ENCODE measurements at places on chromosomes 16 and 17.

- DNase-seq = peak; percentile 30
These were observed 588 bp upstream of the SMTNL2 start for GRCh38 chr17:4583782-4584100.

- no peak for DNase-seq
These were observed 709 bp downstream of the RAB34 start for GRCh38 chr17:28716740-28717577.

- no peak for DNase-seq
These were observed 424.5 kb downstream of the GRIN2A start for GRCh38 chr16:9757687-9758086.

DNA sequence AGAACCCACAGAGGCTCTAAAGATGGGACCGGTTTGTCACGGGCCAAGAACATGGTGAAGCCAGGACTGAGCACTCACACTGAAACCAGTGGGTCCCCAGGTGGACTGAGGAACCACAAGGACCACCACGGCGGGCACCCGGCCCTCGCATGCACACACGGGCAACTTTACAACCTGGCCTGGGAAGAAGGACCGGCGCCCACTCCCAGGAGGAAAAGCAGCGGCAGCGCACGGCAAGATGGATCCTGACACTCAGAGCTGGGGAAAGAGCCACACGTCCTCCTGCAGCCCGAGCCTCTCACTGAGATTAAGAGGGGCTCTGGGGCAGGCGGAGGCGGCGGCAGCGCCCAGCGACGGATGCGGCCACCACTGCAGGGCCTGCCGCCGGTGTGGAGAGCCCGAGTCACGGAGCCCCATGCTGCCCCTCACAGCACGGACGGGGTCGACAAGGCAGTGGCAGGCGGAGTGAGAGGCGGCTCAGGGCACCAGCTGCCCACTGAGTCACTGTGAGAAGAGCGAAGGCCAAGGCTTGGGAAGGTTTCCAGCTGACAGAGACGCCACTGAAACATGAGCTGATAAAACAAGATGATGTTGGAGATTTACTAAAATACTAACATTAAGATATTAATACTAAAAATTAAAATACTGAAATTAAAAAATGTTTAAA lies 118.3 kb downstream of the ANKRD11 start:
- no peak for DNase-seq

GRCh38 chr16:11255737-11256660 lies at the start of gene SOCS1:
TSS of gene SOCS1 (minus strand) at chr16:11256204. CDS start at chr16:11255478, 726 bp downstream.
- peak; percentile 74 for DNase-seq

GRCh38 chr17:77382966-77383612 lies 242.3 kb downstream of the SEC14L1 start:
- DNase-seq = no peak

GRCh38 chr16:22683730-22684573 lies 130.0 kb upstream of the HS3ST2 start:
- no peak for DNase-seq

GRCh38 chr16:54431997-54432896 lies 145.7 kb upstream of the IRX3 start:
- no peak for DNase-seq

- no peak for DNase-seq
These were observed 72.2 kb upstream of the BRD7 start for GRCh38 chr16:50440991-50441390.

GRCh38 chr17:14581186-14581830 lies 280.4 kb downstream of the HS3ST3B1 start:
- no peak for DNase-seq

DNA sequence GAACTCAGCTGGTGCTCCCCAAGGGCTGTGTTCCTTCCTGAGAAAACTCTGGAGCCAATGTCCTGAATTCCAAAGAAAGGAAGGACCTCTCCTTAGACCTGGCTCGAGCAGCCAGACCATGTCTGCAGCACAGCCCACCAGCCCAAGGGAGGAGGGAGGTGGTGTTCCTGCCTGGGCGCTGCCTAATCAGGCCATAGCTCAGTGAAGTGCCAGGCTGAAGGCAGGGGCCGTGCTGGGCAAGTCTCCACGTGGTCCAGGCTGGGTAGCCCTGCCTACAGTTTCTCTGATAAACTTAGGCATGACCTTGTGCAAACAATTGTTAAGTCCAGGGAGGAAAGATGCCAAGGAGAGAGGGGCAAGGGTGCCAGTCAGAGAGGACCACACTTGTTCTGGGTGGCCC lies 76.8 kb downstream of the MPRIP start:
- DNase-seq = no peak

GRCh38 chr17:82781894-82782274 lies 30.0 kb downstream of the TBCD start:
- DNase-seq = peak; percentile 72

GRCh38 chr17:10751563-10751962 lies 21.7 kb upstream of the TMEM220 start:
- no peak for DNase-seq

DNA sequence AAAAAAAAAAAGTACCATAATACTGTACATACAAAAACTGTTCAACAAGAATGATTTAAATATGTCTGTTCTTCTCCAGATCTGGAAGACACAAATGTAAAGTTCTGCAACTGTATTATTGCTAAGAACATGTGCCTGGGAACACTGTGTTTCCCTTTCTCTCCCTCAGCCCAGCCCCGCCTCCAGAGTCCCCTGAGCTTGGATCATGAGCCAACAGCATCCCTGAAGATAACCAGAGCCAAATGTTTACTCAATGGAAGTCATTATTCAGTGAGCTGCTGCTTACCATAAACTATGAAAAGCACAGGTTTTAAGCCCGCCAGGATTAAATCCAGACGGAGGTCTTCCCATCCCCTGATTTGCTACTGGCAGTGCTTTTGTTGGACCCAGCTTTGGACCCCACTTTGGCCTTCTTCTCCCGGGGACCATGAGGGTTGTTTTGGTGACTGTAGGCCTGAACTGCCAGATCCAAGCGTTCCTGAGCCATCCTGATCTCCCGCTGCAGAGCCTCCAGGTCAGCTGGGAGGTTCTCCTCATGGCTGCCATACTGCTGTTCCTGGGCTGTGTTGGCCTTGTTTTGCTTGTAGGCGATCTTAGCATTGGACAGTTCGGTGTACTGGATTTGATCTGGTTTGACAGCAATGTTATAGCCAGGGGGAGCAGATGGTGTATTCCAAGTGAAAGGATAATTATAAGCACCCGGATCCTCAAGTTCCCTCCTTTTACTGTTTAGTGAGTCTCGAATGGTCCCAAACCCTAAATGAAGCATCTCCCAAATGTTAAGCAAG lies 25.6 kb downstream of the GJC1 start:
- no peak for DNase-seq

DNA sequence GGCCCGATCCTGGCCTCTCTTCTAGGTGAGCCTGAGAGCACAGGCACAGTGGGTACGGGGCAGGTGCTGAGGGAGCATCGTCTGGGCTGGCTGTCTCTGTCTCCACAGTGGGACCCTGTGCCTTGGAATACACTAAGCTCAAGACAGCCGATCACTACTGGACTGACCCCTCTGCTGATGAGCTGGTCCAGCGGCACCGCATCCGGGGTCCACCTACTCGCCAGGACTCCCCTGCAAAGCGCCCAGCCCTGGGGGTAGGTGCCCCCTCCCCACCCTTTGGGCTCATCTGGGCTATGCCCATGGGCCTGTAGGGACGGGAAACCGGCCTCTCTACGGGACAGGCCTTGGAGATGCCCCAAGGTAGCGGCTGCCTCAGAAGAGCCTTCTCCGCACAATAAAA lies 25.6 kb downstream of the SGSM2 start:
- DNase-seq = no peak

DNA sequence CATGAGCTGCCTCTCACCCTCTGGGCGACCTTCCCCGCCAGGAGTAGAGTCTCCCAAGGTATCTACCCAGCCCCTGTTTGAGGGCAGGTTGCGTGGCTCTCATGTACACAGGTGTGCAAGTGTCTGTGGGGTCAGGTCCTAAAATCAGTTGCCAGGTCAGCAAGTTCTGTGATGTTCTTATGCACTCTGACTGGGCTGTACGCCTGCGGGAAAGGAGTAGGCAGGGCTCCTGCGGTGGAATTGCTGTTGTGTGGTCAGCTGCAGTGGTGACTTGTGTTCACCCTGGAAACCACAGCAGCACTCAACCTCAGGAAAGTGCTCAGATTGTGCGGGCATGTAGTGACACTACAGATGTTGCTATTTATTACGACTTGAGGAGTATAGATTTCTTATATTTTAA lies 19.4 kb downstream of the NARF start:
- DNase-seq = peak; percentile 29

GRCh38 chr17:81715107-81715871 lies 3.2 kb downstream of the SLC25A10 start:
- DNase-seq = no peak

DNA sequence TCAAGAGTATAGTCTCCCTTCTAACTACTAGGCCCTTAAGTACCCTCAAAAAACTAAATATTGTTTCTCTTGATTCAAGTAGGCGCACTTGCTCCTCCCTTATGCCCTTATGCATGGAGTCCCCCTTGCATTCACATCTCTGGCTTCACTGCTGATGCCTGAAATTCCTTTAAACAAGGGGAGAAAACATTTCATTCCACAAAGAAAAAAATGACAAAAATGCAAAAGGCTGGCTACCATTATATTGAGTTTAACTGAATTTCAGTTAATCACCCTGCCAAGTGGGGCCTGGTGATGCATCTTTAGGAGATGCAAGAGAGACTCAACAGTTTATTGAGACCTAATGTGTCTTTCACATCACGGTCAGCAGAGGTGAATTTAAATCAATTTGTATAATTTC lies 35.6 kb downstream of the CRLF3 start:
- DNase-seq = no peak

DNA sequence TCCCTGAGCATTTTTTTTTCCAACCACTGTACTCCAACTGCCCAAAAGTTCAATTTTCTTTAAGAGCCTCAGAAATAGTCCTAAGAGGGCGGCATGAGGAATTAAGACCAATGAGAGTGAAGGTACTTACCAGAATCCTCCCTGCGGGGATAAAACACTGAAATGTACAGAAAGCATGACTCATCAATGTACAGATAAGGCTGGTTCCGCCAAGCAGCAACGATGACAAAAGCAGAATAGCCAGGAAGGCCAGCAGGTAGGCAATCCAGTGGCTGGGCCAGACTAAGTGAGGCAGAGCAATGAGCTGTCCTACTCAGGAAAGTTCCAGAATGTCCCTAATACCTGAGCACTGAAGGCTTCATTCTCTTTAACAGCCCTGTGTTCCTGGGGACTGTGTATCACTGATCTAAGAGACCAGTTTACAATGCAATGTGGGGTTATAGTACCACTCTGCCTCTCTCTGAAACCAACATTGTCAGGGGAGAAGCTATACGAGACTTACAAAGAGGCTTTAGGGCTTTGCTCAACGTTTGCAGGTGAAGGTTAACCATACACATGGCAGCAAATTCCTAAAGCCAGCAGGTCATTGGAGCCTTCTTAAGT lies 11.0 kb upstream of the GPR139 start:
- no peak for DNase-seq

GRCh38 chr17:74770498-74771318 lies 5.4 kb downstream of the NAT9 start:
- DNase-seq = no peak

GRCh38 chr17:17698869-17699351 lies 17.7 kb downstream of the RAI1 start:
- DNase-seq = no peak

GRCh38 chr17:14739656-14740431 lies 439.0 kb downstream of the HS3ST3B1 start:
- peak; percentile 29 for DNase-seq

GRCh38 chr17:44222112-44222869 lies 2.8 kb upstream of the UBTF start:
- peak; percentile 48 for DNase-seq

GRCh38 chr16:50202926-50203624 lies 50.0 kb downstream of the TENT4B start:
- DNase-seq = no peak

- peak; percentile 60 for DNase-seq
These were observed 58.0 kb upstream of the GSE1 start for GRCh38 chr16:85554889-85555718.

GRCh38 chr16:16037521-16037920 lies 88.1 kb downstream of the ABCC1 start:
- no peak for DNase-seq

DNA sequence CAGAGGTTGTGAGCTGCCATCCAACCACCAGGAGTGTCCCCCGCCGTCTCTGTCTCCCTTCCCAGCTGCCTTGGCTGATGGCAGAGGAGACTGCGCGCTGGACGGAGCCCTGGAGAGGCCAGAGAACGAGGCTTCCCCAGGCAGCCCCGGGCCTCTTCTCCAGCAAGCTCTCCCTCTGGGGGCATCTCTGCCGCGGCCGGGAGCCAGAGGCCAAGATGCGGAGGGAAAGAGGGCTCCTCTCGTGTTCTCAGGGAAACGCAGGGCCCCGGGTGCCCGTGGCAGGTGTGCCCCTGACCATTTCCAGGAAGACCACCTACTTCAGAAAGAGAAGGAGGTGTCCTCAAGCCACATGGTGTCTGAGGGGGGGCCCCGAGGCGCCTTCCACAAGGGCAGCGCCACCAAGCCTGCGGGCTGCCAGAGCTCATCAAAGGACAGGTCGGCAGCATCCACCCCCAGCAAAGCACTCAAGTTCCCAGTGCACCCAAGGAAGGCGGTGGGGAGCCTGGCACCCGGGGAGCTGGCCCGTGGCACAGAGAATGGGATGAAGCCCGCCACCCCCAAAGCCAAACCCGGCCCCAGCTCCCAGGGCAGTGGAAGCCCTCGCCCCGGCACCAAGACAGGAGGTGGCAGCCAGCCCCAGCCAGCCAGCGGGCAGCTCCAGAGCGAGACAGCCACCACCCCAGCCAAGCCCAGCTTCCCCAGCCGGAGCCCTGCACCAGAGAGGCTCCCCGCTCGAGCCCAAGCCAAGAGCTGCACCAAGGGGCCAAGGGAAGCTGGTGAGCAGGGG lies 14.8 kb upstream of the ZFPM1 start:
- DNase-seq = no peak

DNA sequence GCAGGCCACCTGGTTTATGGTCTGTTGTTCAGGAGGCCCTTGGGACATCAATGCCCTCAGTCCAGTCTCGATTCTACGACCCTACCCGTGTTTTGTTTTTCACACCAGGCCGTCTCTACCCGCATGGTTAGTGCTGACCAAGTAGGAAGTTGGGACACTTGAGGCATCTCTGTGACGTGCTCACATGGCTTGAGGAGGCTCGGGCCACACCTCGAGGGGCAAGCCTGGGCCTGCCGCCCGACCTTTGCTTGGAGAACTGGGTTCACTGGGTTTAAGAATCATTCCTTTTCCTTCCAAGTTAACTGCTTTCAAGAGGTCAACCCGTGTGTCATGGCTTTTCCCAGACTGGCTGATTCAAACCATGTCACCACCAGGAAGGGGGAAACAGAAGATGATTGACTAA lies 86.8 kb downstream of the CMIP start:
- no peak for DNase-seq

- no peak for DNase-seq
These were observed 13.1 kb upstream of the CTCF start for GRCh38 chr16:67549240-67549639.

DNA sequence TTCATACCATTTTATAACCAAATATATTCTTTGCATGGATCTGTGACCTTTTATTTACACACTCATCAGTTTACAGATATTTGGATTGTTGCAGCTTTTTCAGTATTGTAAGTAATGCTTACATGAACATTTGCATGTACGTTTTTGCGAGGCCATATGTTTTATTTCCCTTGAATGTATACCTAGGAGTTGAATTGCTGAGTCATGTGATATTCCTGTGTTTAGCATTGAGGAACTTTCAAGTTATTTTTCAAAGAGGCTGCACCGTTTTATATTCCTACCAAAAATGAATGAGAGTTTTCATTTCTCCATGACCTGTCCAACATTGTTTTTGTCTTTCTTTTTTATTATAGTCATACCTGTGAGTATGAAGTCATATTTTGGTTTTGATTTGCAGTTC lies 392.1 kb downstream of the CNTNAP4 start:
- DNase-seq = no peak

GRCh38 chr16:48244863-48245195 lies 729 bp downstream of the LONP2 start:
- DNase-seq = no peak

- DNase-seq = no peak
These were observed 96.6 kb downstream of the HIC1 start for GRCh38 chr17:2151358-2152033.
